ENCODE measurements at places on chromosomes 7 and 10.

GRCh38 chr10:104069613-104070012 is 16.1 kb downstream of the COL17A1 start:
- DNase-seq = no peak

- DNase-seq = no peak
Measured at GRCh38 chr7:44846816-44847508, 925 bp downstream of the H2AZ2 start.

DNA sequence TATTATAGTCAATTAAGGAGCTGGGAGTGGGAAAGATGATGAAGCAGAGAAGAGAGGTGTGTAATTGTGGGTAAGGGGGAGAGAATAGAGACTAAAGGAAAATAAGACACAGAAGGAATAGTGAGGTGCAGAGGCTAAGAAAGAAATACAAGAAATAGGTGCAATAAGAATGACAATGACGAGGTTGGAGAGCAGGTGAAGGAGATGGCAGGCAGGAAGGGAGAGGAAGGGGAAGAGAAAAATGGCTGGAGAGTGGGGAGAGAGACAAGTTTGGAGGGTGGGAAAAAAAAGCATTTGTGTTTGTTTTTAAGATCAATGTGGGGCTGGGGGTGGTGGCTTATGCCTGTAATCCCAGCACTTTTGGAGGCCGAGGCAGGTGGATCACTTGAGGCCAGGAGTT is 27.6 kb upstream of the MKLN1 start:
- DNase-seq = no peak

DNA sequence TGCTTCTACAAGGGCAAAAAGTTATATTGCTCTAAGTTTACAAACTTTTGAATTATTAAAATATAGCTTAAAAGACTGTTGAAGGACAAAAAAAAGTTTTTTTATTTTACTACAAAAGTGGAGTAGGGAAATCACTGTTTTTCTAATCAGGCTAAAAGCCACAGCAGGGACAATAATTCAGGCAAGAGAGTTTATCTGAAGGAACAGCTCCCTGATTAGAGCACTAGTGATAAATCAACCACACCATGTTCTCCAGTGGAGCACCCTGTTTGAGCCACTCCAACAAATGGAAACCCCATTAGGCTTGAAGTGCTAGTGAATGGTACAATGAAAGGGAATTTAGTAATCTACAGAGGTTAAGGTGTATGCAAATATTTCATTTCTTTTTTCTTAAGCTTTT is 357.1 kb downstream of the SEMA3D start:
- no peak for DNase-seq

GRCh38 chr7:127438836-127439235 is 46.3 kb upstream of the ZNF800 start:
- DNase-seq = no peak

DNA sequence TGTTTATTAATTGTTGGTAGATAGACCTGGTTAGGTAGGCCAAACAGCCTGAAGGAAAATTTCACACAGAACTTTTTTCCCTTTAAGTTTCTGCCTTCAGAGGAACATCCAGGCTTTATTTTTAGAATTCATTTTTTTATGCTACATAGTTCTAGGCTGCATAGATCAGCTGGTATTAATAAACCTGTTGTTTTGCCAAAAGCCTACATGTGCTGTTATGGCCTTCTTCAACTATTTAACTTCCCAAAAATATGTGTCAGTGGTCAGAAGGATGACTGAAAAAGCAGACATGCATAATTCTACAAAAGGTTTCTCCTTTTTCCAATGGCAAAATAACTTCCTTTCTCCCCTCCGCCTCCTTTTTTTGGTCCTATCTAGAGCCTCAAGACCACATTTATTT is 303.0 kb upstream of the DKK1 start:
- no peak for DNase-seq

GRCh38 chr10:49330127-49330665 is 31.2 kb downstream of the C10orf71 start:
- DNase-seq = no peak

DNA sequence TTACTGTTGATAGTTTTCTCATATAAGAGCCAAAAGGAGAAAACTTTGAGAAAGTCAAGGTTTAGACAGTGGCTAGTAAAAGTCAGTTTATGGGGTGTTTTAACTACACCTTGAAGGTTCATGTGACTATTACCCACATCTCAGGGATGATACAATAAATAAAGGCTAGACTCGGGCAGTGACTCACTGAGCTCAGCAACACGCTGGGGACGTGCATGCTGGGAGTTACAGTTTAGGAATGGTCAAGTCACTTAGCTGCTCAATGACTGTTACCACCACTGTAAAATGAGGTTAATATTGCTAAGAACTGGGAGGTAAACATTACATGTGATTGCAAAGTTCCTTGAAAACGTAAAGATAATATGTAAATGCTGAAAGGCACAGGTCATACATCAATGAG is 1254.4 kb upstream of the PHF14 start:
- DNase-seq = no peak

DNA sequence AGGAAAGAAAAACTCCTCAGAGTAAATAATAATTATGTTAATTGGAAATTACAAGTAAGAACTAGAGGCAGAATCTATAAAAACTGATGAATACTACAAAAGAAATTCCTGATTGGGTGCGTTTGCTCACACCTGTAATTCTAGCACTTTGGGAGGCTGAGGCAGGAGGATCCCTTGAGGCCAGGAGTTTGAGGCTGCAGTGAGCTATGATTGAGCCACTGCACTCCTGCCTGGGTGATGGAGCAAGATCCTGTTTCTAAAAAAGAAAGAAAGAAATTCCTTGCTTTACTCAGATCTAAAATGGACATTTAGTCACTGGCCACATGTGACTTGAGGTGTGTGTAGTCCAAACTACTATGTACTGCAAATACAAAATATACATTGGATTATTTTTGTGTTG is 42.0 kb downstream of the MCU start:
- DNase-seq = no peak

- no peak for DNase-seq
Measured at GRCh38 chr7:95011995-95012394, 104.6 kb downstream of the PPP1R9A start.

GRCh38 chr7:39199006-39199405 is 221.3 kb downstream of the POU6F2 start:
- no peak for DNase-seq

GRCh38 chr7:85343484-85343883 is 156.6 kb upstream of the SEMA3D start:
- DNase-seq = no peak

DNA sequence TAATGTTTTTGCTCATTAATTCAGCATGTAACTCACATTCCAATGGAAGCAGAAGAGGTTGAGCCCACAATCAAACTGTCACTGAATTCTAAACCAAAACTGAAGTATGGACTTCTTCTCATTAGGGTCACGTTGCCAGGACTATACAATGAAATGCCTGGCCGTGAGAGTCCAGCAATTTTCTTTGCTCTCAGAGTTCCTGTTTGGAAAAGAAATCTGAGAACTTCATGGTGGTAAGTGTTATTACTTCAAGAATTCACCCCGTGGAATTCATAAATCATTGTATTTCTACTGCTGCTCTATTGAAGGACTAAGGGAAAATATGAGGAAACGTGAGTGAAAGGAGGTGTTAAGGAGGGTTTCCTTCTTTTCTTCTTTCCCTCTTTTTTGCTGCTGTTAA is 441.8 kb upstream of the AKR1E2 start:
- DNase-seq = no peak

DNA sequence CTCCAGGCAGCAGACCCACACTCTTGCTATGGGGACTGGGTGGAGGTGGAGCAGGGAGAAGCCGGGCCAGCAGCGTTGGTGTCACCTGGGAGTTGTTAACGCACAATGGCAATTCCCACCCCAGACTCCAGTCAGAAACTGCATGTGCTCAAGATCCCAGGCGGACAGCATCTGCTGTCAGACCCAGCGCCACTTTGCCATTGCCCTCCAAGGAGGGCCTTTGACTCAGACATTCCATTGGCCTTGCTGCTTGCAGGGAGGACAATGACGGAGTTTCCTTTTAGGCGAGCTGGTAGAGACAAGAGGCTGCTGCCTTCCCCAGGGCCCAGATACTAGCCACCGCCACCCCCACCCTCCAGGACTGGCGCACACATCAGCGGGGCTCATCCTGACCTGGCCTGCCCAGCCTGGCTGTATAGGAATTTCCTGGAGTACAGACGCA is 34.5 kb downstream of the ZNF775 start:
- no peak for DNase-seq

DNA sequence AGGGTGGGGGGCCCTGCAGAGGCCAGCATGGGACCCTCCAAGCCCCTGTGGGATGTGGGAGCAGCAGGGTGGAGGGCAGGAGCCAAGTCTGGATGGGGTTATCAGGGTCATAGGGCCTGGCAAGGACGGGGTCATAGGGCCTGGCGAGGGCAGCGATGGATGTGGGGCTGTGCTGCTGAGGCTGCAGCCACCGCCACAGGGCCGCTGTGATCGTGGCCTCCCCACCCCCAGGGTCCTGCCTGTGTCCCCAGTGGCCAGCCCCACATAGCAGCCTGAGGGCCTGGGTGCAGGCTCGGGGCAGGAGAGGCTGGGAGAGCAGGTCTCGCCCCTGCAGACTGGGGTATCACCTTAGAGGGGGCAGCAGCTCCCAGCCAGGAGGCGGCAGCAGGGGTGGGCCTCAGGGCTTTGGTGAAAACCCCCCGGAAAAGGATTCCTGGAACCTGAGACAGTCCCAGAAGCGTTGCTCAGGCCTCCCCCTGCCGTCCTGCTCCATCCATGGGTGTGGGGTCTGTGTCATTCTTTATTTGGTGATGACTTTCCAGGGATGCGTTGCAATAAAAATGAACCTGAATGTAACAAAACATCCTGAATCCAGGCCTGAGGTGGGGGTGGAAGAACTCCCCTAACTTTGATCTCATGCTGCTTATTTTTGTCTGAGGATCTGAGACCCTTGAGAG is 107.3 kb upstream of the SHH start:
- no peak for DNase-seq

GRCh38 chr7:130152493-130153210 is 52.6 kb downstream of the TMEM209 start:
- DNase-seq = no peak

GRCh38 chr7:139987691-139988516 is 74.8 kb downstream of the PARP12 start:
- DNase-seq = no peak

DNA sequence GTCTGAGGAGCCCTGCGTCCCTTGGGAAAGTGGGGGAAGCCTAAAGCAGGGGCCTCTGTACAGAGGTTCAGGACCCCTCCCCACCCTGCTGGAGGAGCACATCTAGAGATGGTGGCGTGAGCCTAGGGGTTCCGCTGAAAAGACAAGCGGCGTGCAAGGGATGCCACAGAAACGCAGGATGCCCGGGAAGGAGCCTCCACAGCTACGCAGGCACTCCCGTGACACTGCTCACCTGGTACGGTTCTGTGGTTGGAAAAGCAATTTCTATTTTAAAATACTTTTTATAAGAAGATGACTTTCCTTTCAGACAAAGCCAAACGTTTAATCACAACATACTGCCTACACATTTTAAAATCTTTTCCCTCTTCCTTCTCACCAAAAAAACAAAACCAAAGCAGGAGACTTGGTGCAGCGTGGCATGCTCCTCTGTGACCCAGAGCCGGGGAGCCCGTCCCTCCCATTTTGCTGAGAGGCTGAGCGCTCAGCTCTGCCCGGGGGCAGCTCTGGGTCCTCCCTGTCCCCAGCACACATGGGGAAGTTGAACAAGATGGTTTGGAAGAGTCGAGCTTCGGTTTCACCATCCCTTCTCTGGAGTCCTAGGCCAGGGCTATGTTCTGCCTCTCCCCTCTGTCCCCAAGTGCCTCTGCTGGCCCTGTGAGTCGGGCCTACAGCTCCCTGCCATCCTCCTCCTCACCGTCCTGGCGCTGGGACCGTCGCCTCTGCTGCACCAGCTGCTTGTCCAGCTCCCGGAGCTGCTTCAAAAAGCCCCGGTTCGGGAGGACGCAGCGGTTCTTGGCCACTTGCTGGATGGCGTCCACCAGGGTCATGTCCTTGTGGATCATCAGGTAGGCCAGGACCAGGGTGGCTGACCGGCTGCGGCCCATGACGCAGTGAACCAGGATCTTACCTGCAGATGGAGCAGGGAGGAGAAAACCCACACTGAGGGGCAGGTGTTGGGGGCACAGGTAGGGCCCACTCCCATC is 74.0 kb upstream of the SAMD8 start:
- no peak for DNase-seq

DNA sequence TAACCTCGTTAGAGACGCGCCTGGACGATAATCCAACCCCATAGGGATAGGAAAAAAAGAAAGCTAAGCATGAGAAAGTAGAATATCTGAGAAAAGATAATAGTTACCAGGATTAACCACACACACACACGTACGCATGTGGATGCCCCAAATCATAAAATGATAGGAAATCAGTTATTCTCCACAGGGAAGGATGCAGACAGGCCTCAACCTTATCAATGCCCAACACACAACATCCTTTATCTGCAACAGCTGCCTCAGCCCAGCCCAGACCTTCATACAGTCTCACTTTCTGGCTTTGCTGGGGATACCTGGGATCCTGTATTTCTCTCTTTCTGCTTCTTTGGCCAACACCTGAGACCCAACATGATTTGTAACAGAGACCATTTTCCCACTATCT is 123.0 kb downstream of the NOC3L start:
- DNase-seq = no peak

- no peak for DNase-seq
Measured at GRCh38 chr10:58107506-58107905, 160.2 kb downstream of the IPMK start.

DNA sequence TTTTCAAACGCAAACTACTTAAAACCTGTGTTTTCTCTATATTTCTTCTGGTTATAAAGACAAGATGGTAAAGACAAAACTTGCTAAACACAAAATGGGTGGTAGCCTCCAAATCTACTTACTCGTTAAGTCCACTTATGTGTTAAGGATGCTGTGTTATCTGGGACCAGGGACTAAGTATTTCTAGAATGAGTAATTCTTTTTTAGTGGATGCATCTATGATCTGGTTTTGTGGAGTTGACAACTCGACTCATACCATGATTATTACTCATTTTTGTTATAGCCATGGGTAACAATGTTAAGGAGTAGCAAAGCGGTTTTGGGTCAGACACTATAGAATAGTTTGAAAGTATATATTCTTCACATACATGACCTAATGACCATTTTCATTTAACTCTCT is 239.5 kb upstream of the FOXP2 start:
- no peak for DNase-seq

GRCh38 chr10:104274762-104275721 is 6.1 kb downstream of the GSTO2 start:
- peak; percentile 82 for DNase-seq

DNA sequence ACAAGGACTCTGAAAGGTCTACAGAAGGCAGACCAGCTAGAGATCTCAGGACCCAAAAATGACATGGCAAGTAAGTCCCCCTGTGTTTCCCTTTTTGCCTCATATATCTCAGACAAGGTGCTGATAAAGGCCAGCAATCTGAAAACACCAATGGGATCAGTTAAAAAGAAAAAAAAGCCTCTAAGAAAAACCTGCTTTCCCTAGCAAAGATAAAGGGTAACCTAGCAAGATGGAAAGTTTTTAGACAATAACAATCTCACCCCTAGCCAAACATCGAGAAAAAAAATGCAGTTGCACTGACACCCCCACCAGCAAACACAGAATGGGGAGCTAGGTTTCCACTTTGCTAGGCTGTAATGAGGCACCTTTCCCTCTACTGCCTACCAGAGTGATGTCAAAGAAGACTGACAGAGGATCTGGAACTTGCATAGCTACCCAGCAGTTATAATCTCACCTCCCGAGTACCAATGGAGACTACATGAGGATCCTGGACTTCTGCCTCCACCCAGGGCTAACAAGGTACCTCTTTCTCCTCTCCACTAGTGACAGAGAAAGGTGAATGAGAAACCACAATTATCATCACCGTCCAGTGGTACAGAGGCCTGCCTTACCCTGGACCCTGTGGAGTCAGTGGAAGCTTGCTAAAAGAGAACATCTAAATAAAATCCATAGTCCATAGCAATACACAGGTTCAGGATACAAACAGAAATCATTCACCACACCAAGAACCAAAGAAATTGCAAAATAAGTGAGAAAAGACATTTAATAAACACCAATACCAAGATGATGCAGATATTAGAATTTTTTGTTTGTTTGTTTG is 240.8 kb downstream of the ARHGAP12 start:
- DNase-seq = peak; percentile 18

Data from retina (tissue), 1 donor.